Liver (tissue), 10 donors: ENCODE measurements at places on chromosomes 16 and 17. TPM values are rescaled to one million over a fixed set of nuclear protein-coding genes. Genes with fewer than 3 reads are reported as not detected.

DNA sequence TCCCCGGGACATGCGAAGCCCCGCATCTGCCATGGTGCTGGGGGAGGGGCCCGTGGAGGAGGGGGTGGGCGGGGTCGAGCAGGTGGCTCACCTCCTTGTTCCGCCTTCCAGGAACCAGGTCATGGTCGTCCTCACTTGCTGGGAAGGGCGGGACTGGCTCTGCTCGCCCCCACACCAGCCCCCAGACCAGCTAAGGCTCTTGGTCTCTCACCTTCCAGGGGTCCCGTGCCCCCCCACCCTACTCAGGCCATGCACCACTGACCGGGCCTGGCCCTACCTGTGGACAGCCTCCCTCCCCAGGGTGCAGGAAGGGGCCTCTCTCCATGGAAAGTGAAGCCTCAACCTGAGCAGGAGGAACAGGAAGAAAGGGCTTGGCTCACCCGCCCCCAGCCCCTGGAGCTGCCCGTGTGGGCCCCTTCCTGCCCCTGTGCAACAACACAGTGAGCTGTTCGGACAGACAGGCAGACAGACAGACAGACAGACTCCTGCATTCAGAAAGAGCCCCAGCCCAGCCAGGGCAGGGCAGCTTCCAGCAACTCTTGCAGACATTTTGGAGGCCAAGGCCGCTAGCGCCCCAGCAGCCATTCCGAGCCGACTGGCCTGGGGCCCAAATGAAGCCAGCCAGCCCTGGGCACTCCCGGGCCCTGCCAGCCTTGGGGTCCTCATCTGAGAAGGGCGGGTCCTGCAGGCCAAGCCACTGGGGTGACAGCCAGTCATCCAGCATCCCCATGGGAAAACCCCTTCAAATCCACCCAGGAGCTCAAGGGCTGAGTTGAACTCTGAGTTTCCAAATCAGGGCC lies 8.1 kb upstream of the KREMEN2 start:
- DNase-seq, result no peak

GRCh38 chr16:3009568-3010390 lies 2.9 kb upstream of the CLDN9 start:
- DNase-seq, result no peak

KRT33A gene
- not detected for polyA plus RNA-seq

- DNase-seq, result no peak
Measured at GRCh38 chr17:47894498-47895346, 1.3 kb upstream of the SP2 start.

FOXF1 gene
- polyA plus RNA-seq, result 1.2 TPM

CES5A gene
- 1.5 TPM for polyA plus RNA-seq

TNFRSF13B gene
- polyA plus RNA-seq, result not detected

IGSF6 gene
- polyA plus RNA-seq, result 2.6 TPM

SSTR5 gene
- polyA plus RNA-seq, result not detected

MYADML2 gene
- polyA plus RNA-seq, result not detected

DNA sequence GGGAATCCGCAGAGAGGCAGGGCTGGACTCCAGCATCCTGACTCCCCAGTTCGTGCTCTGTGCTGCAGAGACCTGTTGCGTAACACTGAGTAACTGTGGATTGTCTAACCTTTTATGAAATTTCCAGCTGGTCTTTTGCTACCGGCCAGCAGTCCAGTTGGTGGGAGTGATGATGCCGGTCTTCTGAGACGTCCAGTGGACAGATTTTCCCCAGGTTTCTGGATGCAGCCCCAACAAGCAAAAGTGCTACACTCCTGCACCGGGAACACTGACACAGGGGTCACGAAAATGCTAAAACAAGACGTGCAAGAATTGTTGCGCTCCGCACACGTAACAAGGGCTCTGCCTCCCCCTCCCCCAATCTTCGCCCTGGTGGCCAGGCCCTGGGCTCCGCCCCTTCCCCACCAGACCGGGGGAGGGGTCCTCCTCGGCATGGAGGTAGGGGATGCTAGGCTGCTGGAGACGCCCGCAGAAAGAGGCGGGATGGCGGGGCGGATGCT lies 701 bp upstream of the MRC2 start:
- no peak for DNase-seq

CCL14 gene
- 124 TPM for polyA plus RNA-seq

DLX4 gene
- polyA plus RNA-seq, result not detected

GRCh38 chr17:47882247-47882646 lies 13.8 kb upstream of the SP2 start:
- no peak for DNase-seq

CPNE7 gene
- polyA plus RNA-seq, result 0.56 TPM

GRCh38 chr17:34610506-34610905 lies 31.1 kb downstream of the TMEM132E start:
- DNase-seq, result no peak

DNA sequence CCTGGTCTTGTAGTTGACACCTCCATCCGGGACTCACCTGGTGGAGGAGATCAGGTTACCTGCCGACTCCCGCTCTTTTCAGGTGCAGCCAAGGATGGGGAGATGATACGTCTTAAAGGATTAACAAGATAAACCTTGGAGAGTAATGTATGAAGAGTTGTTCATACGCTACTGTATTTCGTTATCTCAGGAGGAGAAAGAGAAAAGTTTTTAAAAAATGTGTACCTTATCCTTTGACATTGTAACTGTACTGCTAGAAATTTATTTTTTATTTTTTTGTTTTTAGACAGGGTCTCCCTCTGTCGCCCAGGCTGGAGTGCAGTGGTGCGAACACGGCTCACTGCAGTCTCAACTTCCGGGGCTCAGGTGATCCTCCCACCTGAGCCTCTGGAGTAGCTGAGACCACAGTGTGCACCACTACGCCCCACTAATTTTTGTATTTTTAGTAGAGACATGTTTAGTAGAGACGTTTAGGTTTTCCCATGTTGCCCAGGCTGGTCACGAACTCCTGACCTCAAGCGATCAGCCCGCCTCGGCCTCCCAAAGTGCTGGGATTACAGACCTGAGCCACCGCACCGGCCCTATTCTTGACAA lies 764 bp upstream of the SMURF2 start:
- DNase-seq, result no peak

DNA sequence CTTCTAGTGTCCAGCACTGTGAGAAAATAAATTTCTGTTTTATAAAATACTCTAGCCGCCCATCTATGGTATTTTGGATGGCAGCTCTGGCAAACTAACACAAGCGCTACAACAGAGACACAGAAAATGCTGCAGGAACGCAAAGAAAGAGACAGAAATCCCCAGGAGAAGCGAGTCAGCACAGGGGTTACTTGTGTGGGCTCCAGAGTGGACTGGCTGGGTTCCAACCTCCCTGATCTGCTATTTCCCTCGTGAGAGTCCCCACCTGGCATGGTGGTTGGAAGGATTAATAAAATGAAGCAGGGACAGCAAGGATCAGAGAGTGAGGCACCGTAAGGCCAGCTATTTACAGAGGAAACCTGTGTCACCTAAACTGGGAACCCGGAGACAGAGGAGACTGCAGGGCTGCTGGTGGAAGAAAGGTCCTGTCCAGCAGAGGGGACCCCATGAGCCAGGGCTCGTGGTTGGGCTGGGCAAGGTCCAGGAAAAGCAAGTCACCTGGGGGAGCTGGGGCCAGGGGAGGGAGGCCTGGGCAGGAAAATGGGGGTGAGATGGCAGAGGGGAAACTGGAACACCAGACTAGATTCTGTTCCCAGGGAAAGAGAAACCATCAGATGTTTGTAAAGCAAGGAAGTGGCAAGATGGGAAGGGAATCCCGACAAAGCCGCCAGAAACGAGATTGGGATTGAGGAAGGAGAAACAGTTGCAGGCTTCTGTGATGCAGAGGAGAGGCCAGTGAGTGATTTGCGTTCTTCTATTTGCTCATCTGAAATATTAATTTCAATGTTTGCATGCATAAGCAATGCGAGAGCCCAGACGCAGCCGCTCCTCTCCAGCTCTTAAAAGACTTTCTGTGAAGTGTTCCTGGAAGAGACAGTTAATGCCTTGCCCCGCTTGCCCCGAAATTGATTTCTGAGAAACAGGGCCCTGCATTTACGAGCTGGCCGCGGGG lies 63.0 kb upstream of the TEKT3 start:
- DNase-seq, result no peak

DNA sequence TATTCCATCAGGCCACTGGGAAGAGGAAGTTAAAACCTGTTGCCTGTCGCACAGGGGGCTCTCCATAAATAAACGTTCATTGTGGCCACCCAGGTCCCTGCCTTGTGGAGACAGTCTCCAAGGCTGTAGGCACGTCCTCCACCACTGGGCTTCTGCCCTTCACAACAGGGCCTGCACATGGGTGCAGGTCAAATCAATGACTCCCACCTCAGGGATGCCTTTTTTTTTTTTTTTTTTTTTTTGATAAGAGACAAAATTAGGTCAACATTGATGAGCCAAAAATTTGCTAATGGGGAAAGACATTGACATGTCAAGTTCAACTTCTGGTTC lies 12.6 kb upstream of the SLC12A3 start:
- DNase-seq, result no peak

GPR179 gene
- polyA plus RNA-seq, result not detected

TEKT5 gene
- polyA plus RNA-seq, result not detected

PRR35 gene
- not detected for polyA plus RNA-seq

ABI3 gene
- 4.7 TPM for polyA plus RNA-seq

NPB gene
- polyA plus RNA-seq, result 0.15 TPM

DNA sequence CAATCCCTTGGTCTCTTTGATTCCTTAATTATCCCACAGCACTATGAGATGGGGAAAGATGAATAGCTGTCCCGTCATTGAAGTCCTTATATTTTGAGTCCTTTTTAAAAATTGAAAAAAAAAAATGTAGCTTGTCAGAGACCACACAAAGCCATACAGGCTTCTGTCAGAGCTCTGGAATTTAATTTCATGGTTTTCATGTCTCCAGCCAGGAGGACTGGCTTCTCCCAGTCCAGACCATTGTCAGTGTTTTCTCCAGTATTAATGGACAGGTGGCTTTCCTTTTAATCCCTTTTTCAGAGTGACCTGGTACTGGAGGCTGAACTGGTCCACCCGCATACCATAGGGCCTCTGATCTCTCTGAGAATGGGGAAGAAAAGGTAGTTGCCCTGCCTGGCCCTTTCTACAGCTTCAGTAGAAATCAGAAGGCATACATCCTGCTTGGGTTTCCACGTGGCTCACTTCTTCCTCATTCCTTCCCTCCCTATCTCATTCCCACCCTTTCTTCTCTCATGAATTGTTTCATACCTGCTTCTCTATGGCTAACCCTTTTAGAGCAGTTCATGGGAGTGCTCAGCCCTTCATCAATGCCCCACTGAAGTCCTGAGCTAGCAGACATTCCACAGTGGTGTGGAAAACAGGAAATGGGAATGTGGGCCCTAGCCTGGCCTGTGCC lies 29.1 kb downstream of the TRIM16 start:
- DNase-seq, result no peak

MEIOC gene
- not detected for polyA plus RNA-seq

ZNF500 gene
- 3.0 TPM for polyA plus RNA-seq

GRCh38 chr16:88357317-88358022 lies 25.3 kb upstream of the ZNF469 start:
- DNase-seq, result no peak

DNA sequence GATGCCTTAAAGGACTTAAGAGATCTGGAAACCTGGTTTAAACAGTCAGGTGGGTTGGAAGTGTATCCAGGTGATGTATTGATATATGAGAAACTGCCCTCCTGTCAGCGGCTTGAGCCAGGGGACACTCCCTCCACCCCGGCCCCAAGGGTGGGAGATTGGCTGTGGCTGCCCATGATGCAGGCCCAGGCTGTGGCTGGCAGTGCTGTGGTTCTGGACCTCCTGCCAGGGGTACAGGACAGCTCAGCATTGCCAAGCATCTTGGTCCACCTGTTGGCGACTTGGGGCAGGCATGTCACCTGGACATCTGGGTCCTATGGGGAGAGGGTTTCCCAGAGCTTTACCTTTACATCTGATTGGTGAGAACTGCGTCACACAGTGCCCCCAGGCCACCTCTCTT lies 201.0 kb downstream of the SPECC1 start:
- no peak for DNase-seq

DNA sequence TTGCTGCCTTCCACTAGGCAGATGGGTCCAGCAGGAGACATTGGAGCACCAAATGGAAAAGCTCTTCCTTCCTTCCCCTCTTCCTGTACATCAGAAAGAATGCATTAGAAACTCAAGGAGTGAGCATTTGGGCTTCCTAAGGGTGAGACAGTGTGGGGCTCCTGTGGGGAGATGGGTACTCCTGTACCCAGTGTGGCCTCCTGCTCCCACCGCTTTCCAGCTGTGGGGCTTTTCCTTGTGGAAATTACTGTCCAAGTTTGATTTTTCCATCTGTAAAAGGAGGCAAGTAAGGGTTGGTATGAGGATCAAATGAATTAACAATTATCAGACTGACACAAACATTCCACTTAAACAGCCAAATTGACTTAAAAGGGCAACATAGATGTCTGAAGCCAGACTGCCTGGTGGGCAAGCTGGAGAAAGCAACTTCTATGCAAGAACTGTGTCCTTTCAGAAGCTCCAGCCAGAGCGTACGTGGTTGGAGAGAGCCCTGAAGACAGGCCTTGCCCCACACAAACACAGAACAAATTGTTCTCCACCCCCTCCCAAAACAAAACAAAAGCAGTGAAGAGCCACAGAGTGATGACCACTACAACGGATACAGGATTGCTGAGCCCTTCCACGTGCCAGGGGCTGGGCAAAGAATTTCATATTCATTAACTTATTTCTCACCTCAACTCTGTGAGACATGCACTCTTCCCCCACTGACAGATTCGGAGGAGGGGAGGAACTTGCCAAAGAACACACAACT lies 23.1 kb upstream of the ALDH3A1 start:
- DNase-seq, result no peak

DNA sequence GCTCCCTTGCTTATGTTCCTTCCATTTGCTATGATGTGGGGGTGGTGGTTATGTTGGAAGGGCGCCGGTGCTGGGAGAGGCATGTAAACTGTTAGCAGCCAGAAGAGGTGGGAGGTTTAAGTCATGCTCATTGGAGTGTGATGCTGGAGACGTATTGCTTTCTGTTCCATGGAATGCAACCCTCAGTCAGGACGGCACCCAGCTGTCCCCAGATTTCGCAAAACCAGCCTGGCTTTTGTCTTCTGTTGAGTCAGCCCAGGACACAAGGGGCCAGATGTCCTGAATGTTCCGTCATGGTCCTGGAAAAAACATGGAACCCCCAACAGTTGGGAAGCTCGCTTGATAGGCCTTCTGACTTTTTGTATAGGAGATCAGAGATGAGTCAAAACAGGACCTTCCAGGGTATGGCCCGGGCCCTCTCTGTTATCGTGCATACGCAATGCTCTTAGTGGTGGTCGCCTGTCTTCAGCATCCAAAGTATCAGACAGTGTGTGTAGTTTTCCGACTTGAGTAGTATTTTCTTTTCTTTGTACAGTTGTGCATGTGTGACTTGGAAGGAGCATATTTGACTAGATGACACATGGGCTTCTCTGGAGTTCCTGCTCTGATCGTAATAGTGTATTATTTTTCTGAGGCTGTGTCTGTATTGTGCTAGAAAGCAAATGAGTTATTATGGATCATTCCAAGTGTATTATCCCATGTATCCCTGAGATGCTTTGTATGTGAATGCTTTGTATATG lies 201.9 kb downstream of the SNX29 start:
- DNase-seq, result no peak

SLC35G6 gene
- not detected for polyA plus RNA-seq

RABEP2 gene
- polyA plus RNA-seq, result 9.1 TPM

DNA sequence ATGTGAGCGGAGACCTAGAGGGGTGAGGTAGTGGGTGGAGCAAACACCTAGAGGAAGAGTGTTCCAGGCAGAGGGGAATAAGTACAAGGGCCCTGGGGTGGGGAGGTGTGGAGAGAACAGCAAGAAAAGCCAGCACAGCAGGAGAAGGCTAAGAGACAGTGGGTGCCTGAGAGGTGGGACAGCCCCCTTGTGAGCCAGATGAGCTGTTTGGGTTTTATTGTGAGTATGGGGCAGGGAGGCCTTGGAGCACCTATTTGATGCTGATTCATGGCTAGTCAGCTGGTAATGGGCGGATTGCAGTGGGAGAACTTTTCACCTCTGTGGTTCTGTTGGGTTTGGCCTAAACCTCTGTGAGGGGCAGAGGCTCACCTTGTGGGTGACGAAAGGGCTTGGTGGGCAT lies 68.4 kb downstream of the ABCC1 start:
- DNase-seq, result no peak

TRIM25 gene
- 14.6 TPM for polyA plus RNA-seq
